ENCODE measurements at places on chromosomes 13 and 19.

GRCh38 chr13:111976474-111977178 lies 90.3 kb upstream of the SOX1 start:
- DNase-seq: no peak

DNA sequence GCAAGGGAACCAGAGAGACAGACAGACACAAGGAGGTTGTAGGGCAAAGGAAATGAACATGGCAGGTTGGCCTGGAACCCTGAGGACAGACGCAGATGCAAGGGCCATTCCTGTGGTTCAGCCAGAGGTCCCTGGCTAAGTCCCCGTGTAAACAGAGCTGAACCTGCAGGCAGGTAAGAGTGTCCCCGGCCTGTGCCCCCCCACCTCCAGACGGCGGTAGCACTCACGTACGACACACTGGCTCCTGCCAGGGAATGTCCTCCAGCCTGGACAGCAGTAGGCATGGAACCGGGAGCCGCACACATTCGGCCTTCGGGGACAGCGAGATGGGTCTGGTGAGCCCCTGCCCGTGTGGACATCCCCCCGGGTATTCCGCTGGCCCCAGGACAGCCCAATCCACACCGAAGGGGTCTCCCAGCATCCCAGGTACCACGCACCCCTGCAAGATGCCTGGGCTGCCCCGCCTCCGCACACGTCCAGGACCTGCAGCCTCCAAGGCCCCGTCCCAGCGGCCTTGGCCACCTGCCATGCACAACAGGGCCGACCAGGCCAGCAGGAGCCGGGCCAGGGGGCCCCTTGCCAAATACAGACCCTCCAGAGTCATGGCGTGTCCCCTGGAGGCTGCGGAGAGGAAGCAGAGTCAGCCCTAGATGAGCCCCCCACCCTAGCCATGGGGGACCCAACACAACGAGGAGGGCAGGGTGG lies 2.4 kb downstream of the FBN3 start:
- DNase-seq: no peak

DNA sequence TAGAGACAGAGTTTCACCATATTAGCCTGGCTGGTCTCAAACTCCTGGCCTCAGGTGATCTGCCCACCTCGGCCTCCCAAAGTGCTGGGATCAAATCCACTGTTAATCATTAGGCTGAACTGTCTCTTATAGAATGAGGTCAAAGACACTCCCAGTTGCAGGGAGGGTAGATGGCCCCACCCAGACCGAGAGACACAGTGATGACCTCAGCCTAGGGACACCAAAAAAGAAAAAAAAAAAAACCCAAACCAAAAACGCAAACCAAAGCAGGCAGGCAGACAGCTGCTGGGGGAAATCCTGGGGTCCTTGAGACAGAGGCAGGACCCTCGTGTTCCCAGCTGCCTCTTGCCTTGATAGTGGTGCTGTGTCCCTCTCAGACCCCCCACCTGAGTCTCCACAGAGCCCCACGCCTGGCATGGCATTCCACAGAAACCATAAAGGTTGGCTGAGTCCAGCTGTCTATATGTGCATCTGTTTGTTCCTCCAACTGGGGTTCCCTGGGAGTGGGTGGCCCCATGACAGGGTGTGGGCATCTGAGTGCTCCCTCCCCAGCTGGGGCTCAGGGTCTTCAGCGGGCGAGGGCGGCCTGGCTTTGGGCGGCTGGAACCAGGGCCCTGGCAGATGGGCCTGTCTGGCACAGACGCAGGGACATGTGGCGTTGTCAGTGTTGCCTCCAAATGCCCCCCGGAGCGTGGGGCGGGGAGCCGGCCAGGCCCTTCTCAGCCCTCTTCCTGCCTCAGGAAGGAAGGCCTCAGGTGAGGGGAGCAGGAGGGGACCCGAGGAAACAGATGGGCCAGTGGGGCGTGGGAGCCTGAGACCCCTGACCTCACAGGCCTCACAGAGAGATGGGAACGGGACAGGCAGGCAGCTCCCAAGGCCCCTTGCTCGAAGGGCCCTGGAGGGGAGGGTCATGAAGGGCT lies 5.2 kb downstream of the DAND5 start:
- DNase-seq: no peak

GRCh38 chr13:111304603-111305289 lies 15.7 kb upstream of the TEX29 start:
- no peak for DNase-seq

- no peak for DNase-seq
These were observed 25.9 kb downstream of the RCBTB2 start for GRCh38 chr13:48507021-48507420.

DNA sequence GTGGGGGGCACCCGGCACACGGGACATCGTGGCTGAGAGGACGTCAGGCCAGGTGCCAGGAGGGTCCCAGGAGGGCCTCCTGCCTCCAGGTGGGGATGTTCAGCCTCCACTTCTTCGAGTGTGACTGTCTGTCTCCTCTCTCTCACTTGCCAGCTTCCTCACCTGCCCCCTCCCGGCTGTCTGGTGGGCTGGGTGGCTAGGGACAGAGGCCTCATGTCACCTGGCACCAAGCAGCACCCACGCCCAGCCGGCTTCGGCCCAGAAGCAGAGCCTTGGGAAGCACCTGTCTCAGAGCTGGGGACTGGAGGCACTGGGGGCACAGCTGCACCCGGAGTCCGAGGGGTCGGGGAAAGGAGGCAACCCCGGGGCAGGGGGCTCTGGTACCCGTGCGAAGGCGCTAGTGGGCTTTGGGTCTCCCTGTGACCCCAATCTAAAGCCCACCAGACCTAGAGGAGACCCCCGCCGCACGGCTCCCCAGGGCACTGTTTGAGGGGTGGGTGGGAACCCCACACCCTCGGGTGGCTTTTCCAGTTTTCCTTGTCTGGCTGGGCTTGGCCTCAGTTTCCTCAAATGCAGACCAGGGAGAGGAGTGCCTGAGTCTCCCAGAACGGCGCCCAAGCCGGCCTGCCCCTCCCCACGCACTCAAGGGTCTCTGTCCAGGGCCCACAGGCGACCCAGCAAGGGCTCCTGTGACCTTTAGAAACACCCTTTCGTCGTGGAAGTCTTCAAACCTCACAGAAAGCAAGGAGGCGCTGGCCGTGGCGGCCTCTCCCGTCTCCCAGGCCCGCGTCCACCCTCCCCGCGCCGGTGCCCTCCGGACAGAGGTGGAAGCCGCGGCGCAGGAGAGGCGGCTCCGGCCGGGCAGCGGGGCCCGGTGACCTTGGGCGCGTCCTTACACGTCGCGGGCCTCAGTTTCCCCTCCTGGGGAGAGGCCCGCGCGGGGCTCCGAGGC lies 664 bp upstream of the HCN2 start:
- DNase-seq: no peak

Data from GM12864 (cell line).